CD4-positive, alpha-beta T cell treated with Interleukin-15 for 4 hours (primary cell): ENCODE measurements at places on chromosomes 2 and 18.
A peak's percentile ranks its signal among the peaks of the same experiment; 100 is the strongest.

GRCh38 chr2:67281101-67281500, 116.0 kb upstream of the ETAA1 start:
- DNase-seq, result no peak

- no peak for DNase-seq
Measured at GRCh38 chr18:24809173-24809950, 348.9 kb downstream of the HRH4 start.

DNA sequence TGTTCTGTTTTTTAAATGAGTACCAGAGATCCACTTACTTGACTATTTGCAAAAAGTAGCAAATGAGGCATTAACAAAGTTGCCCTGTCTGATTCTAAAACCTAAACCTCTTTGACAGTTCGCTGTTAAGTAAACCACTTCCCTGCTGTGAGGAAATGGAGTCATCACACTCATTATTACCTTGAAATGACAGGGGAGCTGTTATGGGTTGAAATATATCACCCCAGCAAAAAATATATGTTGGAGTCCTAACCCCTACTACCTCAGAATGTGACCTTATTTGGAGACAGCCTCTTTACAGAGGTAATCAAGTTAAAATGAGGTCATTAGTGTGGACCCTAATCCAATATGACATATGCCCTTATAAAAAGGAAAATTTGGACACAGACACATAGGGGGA, 36.1 kb downstream of the DHRS9 start:
- DNase-seq, result peak; percentile 20

GRCh38 chr2:121955872-121956271, 200.4 kb downstream of the TSN start:
- DNase-seq, result no peak

GRCh38 chr2:46015671-46016070, 281.5 kb upstream of the EPAS1 start:
- no peak for DNase-seq

- DNase-seq, result peak; percentile 34
Measured at GRCh38 chr2:8281950-8282857, 399.7 kb upstream of the ID2 start.

DNA sequence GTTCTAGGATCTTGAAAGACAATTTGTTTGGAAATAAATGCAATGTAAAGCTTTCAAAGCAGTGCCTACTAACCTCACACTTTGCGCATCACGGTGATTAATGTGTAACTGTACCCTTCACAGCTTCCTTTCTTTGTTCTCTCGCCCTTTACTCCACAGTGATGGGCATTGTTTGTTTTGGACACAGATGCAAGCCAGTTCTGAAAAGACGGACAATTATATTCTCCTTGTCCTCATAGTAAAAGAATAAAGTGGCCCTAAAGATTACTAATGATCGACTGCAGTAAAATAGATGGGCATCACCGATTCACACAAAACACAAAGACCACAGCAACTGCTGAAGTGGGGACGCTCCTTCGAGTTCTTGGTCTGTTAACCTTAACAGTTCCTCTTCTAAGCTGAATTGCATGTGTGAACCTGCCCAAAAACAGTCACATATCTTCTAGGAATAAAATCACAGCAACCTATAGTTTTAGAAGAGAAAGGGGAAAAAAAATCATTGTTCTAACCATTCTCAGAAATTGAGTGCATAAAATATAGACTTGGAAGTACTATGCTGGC, 7.7 kb downstream of the L3MBTL4 start:
- DNase-seq, result no peak

- DNase-seq, result peak; percentile 61
Measured at GRCh38 chr2:160394153-160394552, 99.5 kb downstream of the RBMS1 start.

DNA sequence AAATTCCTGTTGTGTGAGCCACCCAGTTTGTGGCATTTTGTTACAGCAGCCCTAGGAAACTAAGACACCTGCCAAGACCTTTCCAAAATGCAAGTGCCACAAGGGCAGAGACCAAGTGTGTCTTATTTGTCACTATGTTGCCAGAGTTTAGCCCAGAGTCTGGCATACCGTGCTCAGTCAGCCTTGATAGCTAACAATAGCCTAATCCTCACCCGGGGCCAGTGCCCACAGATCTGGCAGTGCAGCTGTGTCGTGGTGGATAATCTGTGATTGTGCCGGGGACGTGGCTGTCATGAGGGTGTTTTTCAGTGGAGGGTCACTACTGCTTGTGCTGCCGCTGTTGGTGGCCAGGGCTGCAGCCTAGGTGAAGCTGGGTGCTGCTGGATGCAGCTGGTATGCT, 53.5 kb downstream of the MEP1B start:
- DNase-seq, result no peak

GRCh38 chr2:25129901-25130520, 38.4 kb downstream of the POMC start:
- no peak for DNase-seq

DNA sequence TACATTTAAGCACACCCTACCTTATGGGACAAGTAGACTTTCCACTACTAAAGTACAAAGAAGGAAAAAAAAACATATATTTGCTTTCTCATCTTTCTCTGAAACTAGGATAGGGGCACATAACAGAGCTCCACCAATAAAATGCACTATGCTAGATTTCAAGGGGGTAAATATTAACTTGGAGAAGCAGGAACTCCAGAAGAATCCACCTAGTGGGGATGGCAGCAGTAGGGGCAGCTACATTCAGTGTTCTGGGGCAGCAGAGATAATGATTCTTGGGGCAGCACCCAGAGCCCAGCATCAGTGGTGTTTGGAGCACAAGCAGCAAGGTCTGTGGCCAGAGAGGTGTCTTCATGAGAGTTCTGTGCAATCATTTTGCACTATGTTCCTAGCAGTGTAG, 64.7 kb downstream of the DTNB start:
- no peak for DNase-seq

DNA sequence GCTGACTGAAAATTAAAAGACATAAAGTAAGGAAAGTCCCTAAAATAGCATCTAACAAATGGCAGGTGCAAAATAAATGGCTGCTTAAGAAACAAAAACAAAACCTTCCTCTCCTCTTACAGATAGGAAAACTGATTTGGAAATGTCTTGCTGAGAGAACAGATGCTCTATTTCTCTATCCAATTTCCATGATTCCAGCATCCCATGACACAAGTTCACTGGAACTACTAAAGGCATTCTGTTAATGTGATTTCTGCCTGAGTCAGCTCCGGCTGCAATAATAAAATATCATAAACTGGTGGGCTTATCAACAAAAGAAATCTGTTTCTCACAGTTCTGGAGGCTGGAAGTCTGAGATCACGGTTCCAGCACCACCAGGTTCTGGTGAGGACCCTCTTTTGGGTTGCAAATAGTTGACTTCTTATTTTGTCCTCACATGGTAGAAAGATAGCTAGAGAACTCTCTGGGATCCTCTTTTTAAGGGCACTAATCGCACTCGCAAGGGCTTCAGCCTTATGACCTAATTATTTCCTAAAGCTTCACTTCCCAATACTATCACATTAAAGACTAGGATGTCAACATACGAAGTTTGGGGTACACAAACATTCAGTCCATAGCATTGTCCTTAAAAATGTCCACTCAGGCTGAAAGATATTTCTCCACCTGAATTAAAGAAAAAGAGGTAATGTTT, 78.2 kb upstream of the GALNT3 start:
- no peak for DNase-seq

- DNase-seq, result no peak
Measured at GRCh38 chr2:134911400-134911785, 7.2 kb upstream of the CCNT2 start.

DNA sequence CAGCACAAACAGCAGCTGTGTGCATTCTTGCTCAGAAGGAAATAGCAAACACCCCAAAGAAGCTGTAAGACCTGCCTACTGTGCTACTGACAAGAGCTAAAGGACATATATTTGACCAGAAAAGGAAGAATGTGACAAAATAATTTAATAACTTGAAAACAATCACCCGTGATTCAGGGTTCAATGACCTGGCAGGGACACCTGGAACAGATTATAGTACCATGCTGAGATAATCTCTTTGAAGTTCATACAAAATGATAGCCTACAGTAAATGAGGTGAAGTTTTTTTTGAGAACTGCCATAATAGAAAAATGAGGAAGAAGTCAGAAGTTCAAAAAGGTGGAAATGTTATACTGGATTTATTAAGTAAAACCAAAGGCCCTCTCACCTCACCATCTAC, 324.8 kb upstream of the GULP1 start:
- no peak for DNase-seq

- DNase-seq, result peak; percentile 46
Measured at GRCh38 chr2:106192752-106193689, 1.1 kb downstream of the UXS1 start.

DNA sequence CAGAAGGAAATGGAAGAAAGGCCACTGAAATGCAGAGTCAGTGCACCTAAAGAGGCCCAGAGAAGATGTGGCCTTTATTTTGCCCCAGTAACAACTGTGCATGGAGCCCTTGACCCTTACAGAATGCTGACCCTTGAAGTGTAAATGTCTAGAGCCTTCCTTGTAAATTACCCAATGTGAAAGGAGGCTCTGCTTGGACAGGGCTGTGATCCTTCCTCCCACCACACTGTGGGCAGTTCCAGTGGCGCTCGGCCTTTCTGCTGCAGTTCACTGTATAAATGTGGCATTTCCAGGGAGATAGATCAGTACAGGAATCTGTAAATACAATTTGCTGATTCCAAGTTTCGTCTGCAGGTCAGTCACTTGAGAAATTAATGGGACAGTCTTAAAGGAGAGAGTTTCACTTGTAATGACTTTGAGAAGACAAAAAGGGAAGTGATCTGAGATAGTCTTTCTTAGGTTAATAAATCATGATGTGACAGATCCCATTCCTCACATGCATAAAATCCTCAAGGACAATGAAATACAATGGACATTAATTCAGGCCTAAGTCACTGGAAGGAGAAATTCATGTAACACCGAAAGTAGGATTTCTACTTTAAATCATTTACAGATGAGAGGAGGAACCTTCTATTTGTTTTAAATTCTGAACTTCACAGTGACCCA, 133.8 kb upstream of the LMAN1 start:
- no peak for DNase-seq

- DNase-seq, result no peak
Measured at GRCh38 chr2:42052702-42053481, 5.1 kb downstream of the PKDCC start.

GRCh38 chr2:26202981-26203490, 30.1 kb downstream of the GAREM2 start:
- DNase-seq, result no peak

GRCh38 chr2:45919711-45920111, 268.2 kb downstream of the PRKCE start:
- DNase-seq, result no peak

DNA sequence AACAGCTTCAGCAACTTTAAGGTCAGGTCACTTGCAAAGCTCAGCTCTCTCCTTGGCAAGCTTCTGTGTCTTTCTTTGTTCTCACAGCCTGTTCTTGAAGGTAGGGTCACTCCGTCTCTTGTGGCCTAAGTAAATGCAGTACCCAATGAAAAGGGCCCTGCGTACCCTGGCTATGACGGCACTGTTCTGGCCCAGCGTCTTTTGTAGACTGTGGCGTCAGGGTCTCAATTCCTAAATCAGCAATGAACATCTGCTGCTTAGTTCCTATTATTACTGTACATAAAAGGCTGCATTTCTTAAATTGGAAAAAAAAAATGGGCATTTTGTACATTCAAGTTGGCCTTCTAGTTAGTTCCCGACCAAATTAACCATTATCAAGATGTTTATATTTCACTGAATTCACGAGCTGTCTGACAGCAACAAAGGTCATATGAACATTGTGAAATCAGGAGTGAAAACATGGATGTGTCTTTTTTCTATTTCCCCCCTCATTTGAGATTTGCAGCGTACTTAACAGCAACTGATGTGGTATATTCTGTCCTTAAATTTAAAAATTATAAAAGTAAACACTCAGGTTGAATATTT, 17.0 kb upstream of the MTCL1 start:
- no peak for DNase-seq

- no peak for DNase-seq
Measured at GRCh38 chr2:97707362-97708047, 5.9 kb upstream of the ZAP70 start.

DNA sequence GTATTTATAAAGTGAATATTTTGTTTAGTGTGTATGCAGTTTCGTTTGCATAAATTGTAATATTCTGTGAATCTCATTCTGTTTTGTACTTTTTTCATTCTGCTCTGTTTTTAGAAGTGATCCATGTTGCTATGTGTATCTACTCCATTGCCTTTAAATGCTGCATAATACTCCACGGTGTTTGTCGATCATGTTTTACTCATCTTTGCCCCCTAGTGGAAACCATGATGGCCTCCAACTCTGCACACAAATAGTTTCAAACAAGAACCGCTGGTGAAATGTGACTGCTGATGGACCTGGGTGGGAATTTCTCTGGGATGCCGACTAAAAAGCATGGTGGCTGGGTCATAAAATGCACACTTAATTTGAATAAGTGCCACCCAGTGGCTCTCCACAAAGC, 32.0 kb upstream of the SKOR2 start:
- DNase-seq, result no peak

GRCh38 chr2:24050041-24050979, 769 bp downstream of the FKBP1B start:
- DNase-seq, result no peak

GRCh38 chr2:1052771-1053191, 102.1 kb downstream of the SNTG2 start:
- no peak for DNase-seq

- DNase-seq, result no peak
Measured at GRCh38 chr2:30197570-30198192, 33.7 kb upstream of the LBH start.
